ENCODE measurements at places on chromosomes 3 and 15.

- DNase-seq = no peak
Measured at GRCh38 chr3:77055841-77056341, 16.0 kb downstream of the ROBO2 start.

DNA sequence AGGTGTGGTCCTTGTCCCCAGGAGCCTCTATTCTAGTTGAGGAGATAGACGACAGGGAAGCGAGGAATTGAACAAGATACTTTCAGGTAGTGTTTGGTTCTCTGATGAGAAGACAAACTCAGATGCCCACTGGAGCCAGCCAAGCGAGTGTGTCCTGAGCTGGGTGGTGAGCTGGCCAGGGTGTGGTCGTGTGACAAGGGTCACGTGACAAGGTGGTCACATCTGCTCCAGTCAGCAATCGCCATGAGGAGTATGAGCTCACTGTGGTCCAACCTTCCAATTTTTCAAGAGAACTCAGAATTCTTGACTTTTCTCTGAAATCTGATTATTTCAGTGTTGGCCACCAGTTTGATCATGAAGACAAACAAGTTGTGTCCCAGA, 39.5 kb downstream of the SLC6A6 start:
- no peak for DNase-seq

- no peak for DNase-seq
Measured at GRCh38 chr3:9496893-9497292, 56.7 kb downstream of the LHFPL4 start.

GRCh38 chr3:197936819-197937384, 13.1 kb upstream of the RPL35A start:
- DNase-seq = no peak

GRCh38 chr15:89776274-89777072, at the start of gene MESP2:
MESP2 (plus strand) TSS chr15:89776332; CDS start chr15:89776358, 26 bp downstream.
- DNase-seq = no peak

- DNase-seq = no peak
Measured at GRCh38 chr15:62249501-62249900, 84.4 kb upstream of the C2CD4B start.

GRCh38 chr3:46731795-46732194, 14.1 kb upstream of the PRSS50 start:
- no peak for DNase-seq

DNA sequence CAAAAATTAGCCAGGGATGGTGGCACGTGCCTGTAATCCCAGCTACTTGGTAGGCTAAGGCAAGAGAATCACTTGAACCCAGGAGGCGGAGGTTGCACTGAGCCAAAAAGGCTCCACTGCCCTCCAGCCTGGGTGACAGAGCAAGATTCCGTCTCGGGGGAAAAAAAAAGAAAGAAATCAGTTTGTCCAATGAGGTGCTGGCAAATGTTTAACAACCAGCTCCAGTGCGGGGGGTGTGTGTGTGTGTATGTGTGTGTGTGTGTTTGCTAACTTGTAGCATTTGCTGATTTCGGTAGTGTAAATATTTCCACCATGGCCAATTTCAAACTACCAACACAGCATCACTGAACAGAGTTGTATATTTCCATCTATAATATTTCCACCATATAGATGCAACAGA, 23.8 kb upstream of the IDH2 start:
- DNase-seq = no peak

DNA sequence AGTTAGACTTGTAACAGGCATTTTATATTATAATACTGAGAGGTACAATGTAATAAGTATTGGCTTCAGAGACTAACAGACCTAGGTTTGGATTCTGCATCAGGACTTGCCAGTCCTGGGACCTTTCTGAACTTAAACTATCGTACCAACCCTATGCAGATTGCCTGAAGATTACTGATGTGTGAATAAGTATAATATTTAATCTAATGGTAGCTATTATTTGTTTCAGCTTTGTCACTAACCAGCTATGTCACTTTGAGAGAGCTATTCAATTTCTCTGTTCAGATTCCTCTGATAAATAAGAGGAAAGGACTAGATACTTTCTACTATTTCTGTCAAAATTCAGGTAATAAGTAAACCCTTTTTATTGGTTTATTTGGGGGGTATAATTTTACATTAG, 184.4 kb upstream of the NECTIN3 start:
- DNase-seq = no peak

DNA sequence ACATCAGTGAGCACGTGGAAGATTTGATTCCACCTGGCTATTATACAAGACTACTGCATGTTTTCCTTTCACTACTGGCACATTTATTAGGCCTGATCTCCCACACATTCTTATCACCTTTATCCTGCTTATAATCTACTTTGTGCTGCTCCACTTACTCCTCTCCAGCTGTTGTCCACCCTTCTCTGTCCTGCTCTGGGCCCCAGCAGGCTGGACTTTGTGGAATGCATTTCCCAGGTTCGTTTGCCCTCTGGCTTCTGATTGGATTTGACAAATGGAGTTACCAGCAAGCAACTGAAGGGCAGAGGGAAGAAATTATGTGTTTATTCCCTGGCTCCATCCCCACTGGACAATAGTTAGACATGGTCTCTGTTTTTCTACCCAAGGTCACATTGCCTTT, 75.5 kb downstream of the DCLK3 start:
- no peak for DNase-seq

GRCh38 chr15:70703096-70703878, 60.1 kb downstream of the UACA start:
- no peak for DNase-seq

DNA sequence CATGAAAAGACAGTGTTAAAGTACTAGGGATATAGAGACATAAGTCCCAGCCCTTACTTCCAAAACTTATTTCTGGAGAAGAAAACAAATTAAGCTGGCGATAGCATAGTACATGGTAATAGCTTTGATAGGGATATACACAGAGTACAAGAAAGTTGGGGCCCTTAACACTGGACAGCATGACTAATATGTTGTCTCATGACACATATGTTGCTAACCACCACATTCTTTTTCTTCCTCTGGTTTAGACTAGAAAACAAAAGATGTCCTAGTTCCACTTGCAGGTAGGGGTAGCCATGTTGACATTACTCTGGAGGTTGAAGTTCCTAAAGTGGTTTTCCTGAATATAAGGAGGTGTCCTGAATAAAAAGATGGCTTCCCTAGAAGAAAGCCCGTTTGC, 75.3 kb downstream of the RFX7 start:
- DNase-seq = no peak

- no peak for DNase-seq
Measured at GRCh38 chr3:48877671-48878070, 21.0 kb downstream of the SLC25A20 start.

GRCh38 chr3:19151171-19151570, 2.9 kb downstream of the KCNH8 start:
- no peak for DNase-seq

DNA sequence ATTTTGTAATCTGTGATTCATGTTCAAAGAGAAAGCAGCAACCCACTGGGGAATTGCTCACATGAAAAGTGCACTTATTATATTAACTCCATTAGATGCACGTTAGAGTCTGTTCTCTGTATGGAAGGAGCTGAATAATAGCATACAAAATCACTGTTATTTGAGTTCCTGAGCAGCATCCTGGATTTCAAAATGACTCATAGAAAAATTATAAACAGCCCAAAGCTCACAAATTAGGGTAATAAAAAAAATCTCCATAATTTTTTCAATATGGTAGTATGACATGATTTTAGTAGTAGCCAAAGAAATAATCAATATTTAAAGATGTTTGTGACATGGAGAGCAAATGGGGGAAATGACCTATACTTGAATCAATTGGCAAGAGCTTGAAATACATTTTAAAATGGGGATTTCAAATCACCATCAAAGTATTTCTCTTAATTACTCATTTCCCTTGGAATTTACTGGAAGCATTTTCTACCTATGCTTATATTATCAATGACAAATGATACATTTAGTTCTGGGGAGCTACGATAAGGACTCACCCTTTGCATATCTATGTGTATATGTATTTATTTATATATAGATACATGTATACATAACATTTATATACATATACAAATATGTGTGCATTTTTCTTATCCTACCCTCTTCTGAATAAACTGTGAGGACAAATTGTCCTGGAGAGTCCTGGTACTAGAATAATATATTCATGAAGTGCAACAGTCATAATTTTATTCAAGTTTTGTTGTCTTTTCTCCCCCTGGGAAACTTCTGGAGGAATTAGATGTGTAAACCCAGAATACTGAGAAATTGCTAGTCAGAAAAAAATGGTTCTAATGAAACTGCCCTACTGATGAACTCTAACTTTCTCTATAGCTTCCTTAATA, 116.3 kb downstream of the RPL22L1 start:
- no peak for DNase-seq

- DNase-seq = no peak
Measured at GRCh38 chr3:129775870-129776269, 117.6 kb downstream of the TMCC1 start.

GRCh38 chr3:197694251-197694650, 42.5 kb downstream of the RUBCN start:
- no peak for DNase-seq
